NCI-H226 (cell line): ENCODE measurements at places on chromosomes 13 and 19.

DNA sequence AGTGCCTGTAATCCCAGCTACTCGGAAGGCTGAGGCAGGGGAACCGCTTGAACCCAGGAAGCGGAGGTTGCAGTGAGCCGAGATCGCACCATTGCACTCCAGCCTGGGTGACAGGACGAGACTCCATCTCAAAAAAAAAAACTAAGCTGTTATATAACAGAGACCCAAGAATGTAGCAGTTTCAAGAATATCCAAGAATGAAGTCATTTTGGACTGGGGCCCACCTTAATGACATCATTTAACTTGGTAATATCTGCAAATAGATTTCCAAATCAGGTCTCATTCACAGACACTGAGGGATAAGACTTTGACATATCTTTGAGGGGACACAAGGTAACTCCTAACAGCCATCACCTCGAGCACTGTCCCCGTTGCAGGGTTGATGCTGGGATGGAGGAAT, 36.5 kb upstream of the MRI1 start:
- DNase-seq = peak; percentile 34

DNA sequence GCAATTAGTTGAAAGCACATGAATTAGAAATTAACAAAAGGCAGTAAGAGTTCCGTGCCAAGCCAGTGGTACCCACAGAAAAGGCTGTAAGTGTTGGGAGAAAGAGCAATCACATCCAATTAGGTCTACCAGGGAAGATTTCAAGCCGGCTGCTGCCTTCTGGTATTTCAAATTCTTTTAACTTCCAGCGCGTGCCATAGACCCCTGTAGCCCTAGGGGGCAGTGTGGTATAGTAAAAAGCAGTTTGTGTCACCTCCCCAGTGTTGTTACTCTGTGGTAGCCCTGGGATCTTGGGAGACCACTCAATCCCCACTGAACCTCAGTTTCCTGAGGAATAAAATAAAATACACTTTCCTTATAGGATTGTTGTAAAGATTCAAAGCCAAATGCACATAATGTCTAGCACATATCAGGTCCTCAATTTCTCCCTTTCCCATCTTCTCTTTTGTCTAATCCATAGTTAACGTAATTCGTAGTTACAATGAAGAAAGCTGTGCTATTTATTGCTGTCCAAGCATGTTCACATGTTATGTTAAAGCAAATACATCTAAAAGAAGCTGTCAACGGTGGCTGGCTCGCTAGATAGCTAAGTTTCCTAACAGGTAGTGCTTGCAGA, 230.2 kb downstream of the TDRD3 start:
- DNase-seq = peak; percentile 10

DNA sequence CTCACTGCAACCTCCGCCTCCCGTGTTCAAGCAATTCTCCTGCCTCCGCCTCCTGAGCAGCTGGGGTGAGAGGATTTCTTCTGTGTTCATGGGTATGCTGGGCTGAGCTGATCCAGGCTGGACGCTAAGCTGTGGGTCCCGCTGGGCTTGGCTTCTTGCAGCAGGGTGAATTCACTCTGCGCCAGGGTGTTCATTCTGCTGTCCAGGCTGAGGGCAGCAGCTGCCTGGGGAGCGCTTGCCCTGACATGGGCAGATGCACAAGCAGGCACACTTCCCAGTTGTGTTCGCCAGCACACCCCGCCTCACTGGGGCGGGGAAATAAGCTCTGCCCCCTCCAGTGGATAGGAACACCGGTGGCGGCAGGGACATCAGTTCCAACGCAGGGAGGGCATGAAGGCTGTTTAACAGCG, 7.3 kb upstream of the INAFM1 start:
- DNase-seq = no peak

DNA sequence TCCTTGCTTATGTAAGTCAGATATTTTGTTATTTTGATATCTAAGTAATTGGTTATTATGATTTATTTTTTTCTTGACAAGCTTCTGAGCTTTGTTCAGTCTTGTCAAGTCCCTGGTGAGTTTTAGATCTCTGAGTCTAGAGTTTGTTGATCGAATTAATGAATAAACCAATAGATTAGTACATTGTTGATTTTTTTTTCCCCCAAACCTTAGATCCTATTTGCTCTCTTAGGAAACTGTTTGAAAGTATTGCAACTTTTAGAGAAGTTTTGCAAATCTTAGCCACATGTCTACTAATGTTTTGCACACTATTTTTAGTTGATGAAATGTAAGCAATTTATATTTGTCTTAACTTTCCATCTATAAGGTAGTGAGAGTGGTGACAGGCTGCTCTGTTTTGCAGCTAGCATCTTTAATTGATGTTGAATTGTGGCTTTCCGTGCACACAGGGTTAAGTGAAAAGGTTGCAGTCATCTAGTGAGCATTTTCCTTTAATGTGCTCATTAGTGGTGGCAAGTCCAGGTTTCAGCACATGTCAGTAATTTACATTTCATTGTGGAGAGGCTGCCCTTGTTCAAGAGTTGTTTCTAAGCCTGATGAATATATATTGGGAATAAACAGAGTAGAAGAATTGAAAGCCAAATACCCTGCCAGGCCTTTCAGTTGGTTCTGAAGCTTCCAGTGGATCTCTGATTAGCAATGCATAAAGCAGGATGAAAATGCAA, 86.3 kb downstream of the PCCA start:
- no peak for DNase-seq

DNA sequence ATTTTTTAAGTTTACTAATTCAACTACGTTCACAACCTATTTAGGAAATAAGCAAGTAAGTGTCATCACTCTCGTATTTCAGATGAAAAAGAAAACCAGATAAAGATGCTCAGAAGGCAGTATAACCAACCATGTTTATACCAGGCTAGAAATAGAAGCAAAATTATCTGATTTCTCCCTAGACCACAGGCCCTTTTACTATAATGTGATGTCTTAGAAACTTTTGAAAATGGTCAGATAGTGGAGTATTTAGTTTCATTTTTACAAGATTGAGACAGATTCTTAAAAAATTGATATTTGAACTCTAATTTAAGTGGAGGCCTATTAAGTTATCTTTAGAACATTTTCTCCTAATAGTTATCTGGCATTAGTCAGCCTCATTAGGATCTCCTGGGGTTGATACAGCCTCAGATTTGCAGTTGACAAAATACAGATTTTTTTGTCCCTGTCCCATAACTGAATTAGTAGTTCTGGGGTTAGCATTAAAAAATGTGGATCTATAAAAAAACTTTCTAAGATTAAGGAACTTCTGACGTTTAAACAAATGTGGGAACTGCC, 818.7 kb upstream of the PCDH9 start:
- DNase-seq = no peak

GRCh38 chr19:38266981-38267597, 2.7 kb downstream of the SPINT2 start:
- peak; percentile 79 for DNase-seq

DNA sequence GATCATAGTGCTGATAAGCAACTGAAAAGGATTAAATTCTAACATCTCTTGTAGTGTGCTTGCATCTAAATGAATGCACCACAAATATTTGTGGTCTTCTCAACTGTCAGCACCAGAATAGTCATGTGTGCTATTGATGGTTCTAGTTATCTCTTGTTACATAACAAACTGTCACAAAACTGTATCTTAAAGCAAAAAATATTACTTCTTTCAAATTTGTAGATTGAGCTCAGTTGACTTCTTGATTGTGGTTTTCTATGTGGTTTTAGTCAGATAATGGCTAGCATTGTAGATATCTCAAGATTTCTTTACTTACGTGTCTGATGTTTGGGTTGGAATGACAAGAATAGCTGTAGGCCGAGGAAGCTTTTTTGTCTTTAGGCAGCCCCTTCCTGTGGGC, 431.3 kb downstream of the SLITRK6 start:
- peak; percentile 76 for DNase-seq

GRCh38 chr13:73283636-73284035, 224.8 kb downstream of the KLF5 start:
- DNase-seq = no peak

- peak; percentile 24 for DNase-seq
Measured at GRCh38 chr19:18895824-18896341, at the start of gene CERS1. CERS1 (minus strand) TSS chr19:18896158; CDS start chr19:18896072, 86 bp downstream.

DNA sequence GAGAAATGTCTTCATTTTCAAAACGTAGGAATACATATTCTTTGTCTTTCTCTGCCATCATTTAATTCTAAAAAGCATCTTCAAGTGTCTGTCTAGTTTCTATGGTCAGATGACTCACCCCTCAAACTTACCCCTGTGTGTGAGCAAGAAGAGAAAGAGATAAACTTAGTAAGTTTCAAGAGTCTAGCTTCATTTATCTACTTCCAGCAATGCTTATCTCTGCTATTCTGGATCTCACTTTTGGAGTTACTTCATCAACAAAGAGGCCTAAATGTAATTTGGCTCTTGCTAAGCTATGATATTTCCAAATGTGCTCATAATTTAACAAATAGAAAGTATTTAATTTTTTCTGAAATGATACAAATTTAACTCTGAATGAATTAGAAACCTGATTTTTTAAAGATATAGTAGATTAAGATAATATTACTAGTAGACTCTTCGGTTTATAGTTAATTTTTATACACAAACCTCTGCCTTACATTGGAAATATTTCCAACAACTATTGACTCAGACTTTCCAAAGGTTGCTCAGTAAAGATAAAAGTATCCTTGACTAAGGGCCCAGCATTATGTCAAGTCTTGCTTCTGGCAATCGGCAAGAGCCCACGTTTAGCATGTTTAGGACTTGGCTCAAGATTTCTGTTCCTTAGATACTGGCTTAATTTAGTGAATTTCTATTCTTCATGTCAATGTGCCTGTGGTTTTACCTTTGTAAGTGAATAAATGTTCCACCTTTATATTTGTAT, 1511.0 kb upstream of the SLC10A2 start:
- DNase-seq = peak; percentile 88

DNA sequence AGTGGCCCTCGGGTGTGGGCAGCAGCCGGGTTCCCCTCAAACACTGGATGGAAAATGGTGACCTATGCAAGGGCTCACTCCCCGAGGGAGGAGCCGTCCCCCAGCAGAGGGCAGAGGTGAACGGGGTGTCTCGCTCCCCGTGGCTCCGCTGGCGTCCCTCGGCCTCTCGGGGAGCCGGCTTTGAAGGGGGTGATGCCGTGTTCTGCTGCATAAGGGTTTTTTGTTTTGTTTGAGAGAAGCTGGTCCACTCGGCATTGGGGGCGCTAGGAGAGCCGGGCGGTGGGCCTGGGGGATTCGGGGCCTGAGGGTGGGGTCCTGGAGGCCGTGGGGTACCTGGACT, 4.0 kb downstream of the EFNA2 start:
- DNase-seq = no peak

DNA sequence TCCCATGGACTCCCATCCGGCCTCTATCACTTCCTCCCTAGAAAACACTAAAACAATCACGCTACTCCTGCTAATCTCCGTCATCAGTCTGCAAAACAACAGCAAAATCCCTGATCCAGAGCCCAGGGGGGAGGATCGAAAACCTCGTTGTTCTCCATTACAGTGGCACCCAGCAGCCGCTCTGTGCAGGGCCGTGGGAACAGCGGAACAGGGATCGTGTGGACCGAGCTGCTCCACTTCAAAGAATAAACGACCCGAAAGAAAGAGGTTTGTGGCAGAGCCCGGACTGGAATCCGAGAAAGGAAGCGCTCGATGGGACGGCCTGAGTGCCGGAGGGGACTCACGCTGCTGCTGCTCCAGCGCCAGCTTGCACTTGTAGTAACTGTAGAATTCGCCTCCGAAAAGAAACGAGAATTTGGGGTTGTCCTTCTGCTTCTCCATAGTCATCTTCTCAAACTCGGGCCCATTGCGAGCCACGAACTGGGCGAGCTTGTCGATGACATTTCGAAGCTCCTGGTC, 652 bp downstream of the CHERP start:
- no peak for DNase-seq

GRCh38 chr13:47409778-47410177, 512.9 kb upstream of the HTR2A start:
- DNase-seq = no peak

- peak; percentile 12 for DNase-seq
Measured at GRCh38 chr13:21849323-21849722, 178.4 kb downstream of the FGF9 start.

DNA sequence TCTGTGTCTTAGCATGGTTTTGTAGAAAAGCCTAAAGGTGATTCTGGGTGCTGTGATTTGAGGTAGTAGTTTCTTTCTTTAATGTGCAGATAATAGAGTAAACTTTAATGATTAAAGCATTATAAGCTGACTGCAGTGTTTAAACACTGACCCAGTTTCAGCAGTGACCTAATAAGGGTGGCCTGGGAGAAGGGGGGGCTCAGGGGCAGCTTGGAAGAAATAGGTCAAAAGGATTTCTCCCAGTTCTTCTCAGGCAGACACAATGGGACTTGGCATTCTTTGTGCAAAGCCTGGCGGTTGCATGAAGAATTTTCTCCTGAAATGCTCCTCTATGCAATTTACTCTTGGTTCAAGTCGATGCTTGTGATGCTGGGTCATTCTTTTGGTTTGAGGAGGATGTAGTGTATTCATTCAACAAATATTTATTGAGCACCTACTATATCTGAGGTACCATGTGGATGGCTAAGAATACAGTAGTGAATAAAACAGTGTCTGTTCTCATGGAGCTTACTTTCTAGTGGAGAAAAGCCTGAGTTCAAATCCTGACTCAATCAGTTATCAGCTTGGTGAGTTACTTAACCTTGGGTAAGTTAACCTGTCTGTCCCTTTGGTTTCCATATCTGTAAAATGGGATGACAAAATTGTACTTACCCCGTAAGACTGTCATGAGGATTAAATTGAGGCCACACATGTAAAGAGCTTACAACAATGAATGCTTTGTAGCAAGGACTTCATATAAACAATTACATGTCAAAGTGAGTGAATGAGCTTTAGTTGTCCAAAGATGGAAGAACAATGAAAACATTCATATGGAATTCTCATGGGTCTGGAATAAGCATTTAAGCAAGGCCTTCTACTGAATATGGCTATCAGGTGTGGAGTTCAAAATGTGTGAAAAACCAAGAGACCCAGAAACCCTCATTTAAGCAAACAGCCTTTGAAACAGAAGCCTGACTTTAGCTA, 210.2 kb downstream of the KCNRG start:
- DNase-seq = no peak

- DNase-seq = no peak
Measured at GRCh38 chr19:43674183-43674582, 4.2 kb upstream of the PLAUR start.

DNA sequence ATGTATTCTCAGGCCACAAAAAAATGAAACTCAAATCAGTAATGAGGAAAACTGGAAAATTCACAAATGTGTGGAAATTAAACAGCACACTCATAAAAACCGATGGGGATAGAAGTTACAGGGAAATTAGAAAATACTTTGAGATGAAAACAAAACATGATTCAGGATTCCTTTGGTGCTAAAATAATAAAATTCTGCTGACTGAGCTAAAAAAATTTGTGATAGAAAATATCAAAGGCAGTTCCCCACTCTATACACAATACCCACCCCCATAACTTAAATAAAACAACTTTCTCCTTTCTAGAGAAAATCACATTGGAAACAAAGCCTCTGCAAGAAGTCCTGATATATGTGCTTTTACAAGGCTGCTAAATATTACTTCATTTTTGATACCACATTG, 1.6 kb upstream of the ZNF233 start:
- no peak for DNase-seq
